Activated T-cell treated with anti-CD3 and anti-CD28 coated beads for 48 hours (primary cell): ENCODE measurements at places on chromosomes 6 and 20.

GRCh38 chr6:129659167-129659566 is 50.8 kb downstream of the ARHGAP18 start:
- DNase-seq = no peak

DNA sequence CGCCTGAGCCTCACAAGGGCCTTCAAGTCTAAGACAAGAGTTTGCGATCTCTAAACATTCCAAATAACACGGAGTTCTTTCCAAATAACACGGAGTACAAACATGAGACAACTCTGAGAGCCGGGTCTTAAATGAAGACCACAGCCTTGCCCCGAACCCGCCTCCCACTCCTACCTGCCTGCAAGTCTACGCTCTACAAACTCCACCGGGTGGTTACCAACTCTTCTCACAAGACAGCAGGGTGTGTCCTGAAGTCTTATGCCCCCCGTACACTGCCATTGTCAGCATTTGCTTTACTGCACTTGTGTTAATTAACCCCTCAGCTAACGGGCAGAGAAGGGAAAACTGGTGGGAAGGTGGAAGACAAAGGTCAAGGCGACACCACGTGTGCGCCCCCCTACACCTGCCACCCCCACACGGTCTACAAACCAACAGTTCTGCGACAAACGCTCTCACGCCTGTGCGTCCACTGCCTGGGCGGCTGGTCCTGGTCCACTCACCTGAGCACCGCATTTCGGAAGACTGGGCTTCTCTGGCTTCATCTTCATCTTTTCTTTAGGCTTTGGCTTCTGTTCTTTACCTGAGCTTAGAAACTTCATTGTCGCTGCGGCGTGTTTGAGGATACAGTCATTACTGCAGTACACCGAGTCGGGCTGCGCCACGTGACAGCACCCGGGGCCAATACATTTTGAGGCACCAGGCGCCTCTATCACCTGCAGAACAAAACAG is 19.5 kb downstream of the DIDO1 start:
- DNase-seq = no peak

- DNase-seq = peak; percentile 65
Observed at GRCh38 chr20:50561379-50562078, 51.3 kb downstream of the PTPN1 start.

DNA sequence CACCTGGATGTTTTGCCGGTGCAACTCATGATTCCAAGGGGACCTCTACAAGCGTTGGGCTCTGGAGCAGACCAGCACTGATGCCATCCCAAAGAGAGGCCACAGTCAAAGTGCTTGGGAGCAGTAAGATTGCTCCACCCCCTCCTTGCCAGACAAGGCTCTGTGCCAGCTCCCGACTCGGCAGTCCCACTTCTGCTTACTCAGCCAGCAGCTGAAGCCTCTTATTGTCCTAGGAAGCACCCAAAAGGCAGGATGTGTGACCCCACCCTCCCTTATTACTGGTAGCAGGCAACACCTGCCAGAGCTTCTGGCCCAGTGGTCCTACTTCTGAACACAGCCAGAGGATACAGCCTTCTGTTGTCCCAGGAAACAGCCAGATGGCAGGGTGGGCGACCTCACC is 614.2 kb downstream of the TENT5A start:
- DNase-seq = no peak

DNA sequence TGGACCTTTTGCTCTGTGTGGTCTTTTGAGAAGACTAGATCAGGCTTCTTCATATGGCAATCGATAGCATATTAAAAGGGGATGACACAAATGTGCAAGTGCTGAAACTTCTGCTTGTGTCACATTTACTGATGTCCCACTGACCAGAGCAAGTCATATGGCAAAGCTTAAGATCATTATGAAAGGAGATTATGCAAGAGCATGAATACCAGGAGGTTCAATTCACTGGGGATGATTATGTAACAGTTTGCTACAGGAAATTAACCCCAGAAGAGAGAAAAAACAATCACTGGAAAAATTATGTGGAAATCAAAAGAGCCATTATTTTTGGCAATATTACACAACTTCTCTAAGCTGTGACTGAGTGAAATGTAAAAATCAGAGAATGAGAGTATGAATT is 13.7 kb upstream of the PRDM13 start:
- no peak for DNase-seq

DNA sequence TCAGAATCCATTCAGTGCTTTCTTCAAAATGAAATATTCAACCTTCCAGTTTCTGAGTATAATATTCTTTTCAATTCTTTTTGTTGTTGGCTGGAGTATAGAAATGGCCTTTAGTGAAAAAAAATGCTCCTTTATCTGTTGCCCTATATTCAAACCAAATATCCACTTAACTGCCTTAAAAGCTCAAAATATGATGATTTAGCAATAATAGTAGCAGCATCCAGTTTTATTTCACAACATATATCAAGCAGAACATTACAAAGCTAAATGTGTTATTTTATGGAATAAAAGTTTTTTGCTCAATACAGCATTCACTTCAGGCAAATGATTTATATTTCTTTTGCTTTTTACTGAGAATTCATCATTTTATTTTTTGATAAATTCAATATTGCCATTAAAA is 322.4 kb upstream of the EYS start:
- DNase-seq = no peak

DNA sequence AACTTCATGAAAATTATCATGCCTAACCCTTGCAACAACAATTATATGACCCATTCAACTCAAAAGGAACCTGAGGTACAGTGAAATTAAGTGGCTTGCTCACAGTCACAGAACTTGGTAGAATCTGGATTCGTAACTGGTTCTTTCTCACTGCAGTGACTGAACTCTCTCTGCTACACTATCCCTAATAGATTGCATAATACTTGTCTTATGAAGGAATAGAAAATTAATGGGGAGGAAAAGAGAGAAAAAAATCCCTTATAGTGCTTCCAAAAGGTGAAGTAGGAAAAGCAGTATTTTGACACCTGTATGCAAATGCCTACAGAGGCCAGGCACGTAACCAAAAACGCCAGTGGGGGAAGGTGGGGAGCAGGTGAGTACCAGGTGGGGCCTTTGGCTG is 186.6 kb downstream of the LY86 start:
- DNase-seq = no peak

- DNase-seq = no peak
Observed at GRCh38 chr6:77461796-77462195, 1.5 kb downstream of the HTR1B start.

DNA sequence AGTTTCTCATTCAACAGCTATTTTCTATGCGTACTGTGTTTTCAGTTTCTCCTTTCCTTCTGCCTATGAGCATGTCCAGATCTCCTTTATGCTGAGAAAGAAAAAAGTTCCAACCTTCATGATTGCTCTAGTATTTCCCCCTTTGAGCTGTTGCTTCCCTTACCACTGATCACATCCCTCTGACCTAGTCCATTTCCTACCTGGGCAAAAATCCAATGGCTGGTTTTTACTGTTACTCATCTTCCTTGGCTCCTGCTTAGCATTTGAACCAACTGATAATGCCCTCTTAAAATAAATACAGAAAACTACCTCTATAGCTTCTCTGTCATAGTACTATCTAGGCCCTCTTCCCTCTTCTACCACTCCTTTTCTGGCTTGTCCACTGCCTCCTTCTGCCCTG is 6.0 kb downstream of the RFX6 start:
- DNase-seq = no peak

DNA sequence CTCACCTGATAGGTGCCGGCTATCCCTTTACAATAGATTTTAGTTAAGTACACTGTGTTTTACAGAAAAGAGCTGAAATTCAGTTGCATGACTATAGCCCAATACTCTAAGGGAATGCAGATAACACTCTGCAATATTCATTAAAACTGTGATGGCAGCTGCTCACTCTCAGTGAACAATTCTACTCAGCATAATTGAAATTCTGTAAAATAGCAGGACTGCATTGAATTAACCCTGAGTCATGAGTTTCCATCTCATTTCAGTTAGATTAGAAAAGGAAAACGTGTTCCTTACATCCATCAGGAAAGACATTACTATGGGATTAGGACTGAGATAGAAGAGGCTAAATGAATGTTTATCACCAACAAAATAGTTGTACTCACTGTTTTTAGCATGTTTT is 613.3 kb upstream of the JAG1 start:
- DNase-seq = no peak

DNA sequence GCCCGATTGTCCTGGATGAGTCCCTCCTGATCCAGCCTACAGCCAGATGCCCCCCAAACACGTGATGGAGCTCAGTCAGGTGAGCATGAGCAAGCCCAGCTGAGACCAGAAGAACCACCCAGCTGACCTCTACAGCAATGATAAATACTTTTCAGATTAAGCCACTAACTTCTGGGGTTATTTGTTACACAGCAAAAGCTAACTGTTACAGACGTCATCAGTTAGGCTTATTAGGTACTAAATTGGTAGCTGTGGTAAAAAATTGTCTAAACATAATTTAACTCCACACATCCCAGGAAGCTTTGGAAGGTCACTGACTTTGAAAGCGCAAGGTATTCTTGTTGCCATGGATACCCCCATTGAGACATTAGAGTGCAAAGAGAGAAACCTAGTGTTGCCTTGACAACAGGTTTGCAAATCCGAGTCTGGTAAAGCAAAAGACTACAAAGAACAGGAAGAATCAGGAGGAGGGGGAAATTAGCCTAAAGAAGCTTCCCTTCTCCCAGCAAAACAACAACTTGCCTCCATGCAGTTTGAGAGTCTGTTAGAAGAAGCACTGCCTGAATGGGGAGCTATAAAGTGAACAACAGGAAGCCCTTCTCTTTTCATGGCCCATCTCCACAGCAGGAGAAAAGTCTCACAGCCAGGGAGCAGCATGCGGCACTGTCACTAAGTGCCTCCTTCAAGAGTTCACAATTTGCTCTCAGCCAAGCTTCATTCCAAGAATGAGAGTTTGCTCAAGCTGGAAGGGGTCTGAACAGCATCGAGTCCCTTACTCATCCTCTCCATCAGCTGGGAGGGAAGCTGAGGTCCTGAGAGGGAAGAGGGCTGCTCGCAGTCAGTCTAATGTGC is 41.7 kb upstream of the ZNF831 start:
- DNase-seq = no peak

DNA sequence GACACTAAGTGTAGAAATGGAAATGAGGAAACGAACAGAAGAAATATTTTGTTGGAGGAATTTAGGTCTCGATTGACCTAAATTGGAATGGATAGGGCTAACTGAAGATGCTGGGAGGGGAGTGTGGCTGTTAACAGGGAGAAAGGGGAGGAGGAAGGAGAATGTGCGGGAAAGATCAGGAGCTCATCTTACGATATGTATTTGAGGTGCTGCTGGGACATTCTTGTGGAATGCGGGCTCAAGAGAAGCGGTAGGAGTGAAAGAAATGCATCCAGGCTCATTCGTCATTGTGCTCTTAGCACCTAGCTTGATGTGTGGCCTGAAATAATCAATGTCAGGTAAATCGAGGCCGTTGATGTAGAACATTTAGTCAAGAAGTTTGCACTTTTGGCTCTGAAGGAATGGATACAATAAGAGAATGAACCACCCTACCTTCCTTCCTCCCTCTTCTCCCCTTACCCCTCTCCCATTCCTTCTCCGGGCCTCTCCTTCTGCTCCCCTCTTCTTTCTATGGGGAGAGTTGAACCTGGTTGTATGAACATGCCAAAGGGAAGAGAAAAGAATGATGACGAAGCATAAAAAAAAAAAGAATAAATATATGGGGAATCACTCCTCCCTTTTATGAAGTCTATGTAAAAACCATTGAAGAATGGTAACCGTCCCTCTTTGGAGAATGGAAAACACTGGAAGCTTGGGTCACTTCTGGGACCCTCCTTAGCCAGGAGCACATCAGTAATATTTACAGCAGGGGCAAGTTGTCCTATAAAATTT is 70.9 kb downstream of the SASH1 start:
- DNase-seq = no peak

DNA sequence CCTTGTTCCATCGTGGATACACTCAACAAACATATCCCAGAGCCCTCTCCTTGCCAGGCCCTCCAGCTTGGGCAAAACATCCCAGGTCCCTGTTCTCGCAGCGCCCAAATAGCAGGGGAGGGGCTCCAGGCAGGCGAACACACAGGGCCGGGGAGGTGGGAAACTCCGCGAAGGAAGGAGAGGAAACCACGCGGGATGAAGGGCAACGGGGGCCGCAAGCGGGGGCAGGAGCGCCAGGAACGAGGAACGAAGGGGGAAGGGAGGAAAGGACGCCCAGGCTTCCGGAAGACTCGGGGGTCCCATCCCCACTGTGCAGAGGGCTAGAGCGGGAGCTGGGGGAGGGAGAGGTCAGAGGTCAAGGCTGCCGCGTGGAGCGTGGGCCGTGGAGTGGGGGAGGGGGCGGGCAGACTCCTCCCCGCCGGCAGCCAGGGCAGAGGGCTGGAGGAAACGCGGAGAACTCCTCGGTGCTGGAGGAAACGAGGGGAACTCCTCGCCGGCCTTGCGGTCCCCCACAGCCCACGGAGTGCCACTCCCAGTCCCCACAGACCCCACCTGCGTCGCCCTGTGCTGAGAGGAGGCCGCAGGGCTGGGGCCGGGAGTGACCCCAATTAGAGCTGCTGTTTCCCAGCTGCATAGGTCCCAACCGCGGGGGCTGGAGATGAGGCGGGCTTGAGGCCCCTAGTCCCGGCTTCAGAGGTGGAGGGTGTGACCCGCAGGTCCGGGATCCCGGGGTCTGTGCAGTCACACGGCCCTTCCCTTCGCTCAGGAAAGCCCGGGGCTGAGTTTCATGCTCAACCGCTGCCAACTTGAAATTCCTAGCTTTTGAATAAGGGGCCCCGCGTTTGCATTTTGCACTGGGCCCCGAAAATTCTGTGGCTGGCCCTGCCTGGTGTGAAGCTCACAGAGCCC is 1.2 kb upstream of the RBM38 start:
- peak; percentile 66 for DNase-seq

GRCh38 chr6:7058250-7058923 is 49.4 kb upstream of the RREB1 start:
- DNase-seq = peak; percentile 4

GRCh38 chr6:165701005-165701404 is 38.0 kb upstream of the PDE10A start:
- no peak for DNase-seq

GRCh38 chr6:3421791-3422434 is 34.9 kb downstream of the SLC22A23 start:
- no peak for DNase-seq

DNA sequence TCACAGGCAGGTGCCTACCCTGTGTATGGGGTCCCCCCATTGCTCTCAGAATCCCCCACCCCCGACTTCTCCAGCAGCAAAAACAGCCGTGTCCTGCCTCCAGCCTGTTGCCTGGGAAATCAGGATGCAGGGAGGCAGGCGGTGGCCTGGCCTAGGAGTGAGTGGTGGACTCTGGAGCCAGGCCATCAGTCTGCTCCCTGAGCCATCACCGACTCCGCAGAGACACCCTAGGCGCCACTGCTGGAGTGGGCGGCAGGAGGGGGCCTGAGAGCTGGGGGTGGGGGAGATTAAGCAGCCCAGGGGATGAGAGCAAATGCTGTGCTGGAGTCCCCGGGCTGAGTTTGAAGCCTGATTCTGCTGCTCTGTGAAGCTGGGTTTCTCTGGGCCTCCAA is 93.2 kb downstream of the CD40 start:
- DNase-seq = no peak
